ENCODE measurements at places on chromosomes 16 and 17.
A peak's percentile ranks its signal among the peaks of the same experiment; 100 is the strongest.

DNA sequence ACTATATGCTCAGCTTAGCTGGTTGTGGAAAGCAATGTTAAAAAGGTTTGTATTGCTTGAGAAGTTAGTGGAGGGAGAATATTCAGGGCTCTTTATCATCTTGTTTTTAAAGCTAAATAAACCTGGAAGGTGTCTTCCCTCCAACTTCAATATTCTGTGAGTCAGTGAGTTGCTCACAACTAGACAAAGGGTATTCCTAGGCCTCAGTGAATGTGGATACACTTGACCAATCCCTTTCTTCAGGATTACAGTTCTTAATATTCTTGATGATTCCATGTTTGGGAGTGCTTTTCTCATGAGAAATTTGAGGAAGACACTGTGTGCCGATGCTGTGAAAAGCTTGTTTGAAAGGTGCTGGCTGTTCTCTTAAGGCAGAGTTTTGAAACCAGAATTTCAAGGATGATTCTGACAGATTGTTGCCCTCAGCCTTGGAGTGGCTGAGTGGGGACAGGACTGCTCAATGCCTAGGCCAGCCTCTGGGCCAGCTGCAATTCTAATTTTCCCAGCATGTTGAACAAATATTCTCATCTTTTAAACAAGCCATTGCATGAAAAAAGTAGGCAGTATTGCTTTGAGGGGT is 30.1 kb downstream of the MAP2K4 start:
- no peak for DNase-seq

DNA sequence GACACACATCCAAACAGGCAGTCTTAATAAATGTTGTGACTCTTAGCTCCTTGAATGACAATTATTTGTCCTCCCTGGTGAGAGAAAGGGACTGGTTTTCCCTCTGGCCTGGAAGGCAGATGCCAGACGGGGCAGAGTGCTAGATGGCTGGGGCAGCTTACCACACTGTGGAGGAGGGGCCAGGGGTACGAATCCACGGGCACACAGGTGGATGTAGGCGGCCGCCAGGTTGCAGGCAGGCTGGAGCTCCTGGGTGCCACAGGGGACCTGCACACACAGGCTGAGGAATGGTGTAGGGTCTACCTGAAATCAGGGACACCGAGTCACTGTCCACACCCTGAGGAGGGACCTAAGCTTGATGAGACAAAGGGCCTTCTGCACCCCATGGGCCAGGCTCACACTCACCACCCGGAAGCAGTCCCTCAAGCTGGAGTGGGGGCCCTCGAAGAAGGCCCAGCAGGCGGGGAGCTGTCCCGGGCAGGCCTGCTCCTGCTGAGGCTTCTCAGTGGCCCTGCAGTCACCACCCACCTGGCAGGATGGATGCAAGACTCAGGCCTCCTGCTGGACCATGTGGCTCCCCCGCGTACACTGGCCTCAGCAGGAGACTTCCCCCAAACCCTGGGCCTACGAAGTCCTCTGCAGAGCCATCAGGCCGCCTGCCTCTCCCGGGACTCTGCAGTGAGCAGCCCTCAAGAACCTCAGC is 38.4 kb downstream of the RMI2 start:
- DNase-seq = no peak

DNA sequence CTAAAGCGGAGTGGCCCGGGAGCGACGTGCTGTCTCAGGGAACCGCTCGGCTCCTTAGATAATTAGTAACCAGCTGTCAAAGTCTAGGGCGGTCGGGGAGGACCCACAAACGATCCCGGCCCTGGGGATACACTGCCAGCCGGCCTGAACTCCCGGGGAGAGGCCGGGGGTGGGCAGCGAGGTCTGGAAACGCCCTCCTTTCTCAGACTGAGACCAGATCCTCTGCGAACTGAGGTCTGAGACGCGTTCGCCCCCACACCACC is 1.3 kb downstream of the HNF1B start:
- no peak for DNase-seq

GRCh38 chr16:397736-398332 is 835 bp downstream of the NME4 start:
- DNase-seq = no peak

GRCh38 chr17:66184392-66184791 is 7.5 kb downstream of the CEP112 start:
- no peak for DNase-seq

DNA sequence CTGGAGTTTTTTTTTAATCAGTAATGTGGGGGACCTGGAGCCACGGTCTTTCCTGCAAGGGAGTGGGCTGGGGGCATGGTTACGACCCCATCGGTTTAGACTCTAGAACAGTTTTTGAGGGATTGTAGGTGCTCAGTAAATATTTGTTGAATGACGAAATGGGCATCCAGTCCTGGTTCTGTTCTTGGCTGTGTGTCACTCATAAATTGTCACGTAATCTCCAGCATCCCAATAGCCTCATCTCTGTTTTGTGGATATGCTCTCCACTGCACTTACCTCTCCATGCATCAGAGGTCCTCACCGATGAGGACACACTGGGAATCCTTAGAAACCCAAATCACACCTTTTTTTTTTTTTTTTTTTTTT is 497 bp upstream of the SLC38A7 start:
- no peak for DNase-seq

- DNase-seq = no peak
These were observed 4.4 kb upstream of the RAB26 start for GRCh38 chr16:2143878-2144485.

GRCh38 chr16:88078111-88078775 is 127.0 kb downstream of the BANP start:
- DNase-seq = no peak

GRCh38 chr17:43703630-43704029 is 41.9 kb upstream of the MEOX1 start:
- DNase-seq = no peak

DNA sequence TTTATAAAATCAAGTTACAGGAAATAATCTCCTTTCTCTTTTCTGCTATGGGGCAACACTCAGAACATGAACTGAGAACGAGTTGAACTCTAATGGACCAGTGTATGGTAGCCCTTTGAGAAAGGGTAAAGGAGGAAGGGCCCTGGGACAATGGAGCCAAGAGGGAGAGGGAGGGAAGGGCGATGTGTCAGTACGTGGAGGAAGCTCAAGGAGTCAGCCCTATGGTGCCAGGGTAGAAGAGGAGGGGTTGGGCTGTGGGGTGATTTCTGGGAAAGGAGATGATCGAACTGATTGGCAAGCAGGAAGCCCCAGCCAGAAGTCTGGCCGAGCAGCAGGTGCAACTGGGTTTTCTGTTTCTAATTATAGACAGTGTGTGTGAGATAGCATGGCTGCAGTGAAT is 4.3 kb upstream of the WIPI1 start:
- peak; percentile 48 for DNase-seq

GRCh38 chr16:68915589-68915988 is 72.3 kb downstream of the TANGO6 start:
- no peak for DNase-seq

DNA sequence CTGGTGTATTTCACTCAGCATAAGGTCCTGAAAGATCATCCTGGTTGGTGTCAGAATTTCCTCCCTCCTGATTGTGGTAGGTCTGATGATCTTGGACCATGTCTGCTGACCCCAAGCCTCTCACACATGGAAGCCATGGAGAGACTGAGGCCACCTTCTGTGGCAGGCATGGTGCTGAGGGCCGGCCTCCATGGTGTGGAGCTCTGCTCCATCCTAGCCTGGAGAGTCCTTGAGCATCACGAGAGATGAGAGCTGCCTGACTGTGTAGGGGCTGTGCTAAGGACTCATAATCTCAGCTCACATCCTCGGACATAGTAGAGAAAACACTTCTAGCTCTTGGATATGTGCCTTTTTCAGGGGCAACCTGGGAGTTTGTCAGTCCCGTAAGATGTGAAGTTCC is 40.6 kb downstream of the MPRIP start:
- no peak for DNase-seq

GRCh38 chr16:23590181-23590580 is 5.9 kb downstream of the NDUFAB1 start:
- no peak for DNase-seq

- DNase-seq = no peak
These were observed 326.7 kb upstream of the CDH5 start for GRCh38 chr16:66039793-66040192.

DNA sequence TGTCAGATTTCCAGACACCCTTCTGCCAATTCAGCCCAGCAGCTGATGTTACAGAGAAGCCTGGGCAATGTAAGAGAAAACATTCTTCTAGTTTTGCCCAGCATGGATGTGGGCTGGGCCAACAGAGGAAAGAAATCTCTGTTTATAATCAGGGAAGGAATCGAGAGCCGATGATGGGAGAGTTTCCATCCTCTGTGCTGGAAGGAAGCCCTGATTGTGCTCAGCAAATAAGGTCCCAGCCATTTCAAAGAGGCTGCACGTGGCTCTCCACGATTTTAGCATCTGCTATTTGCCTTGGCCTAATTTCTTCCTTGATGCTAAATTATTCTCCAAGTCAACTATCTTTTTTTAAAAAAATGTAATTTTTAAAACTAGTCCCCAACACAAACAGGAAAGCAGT is 70.0 kb downstream of the IRX6 start:
- no peak for DNase-seq

DNA sequence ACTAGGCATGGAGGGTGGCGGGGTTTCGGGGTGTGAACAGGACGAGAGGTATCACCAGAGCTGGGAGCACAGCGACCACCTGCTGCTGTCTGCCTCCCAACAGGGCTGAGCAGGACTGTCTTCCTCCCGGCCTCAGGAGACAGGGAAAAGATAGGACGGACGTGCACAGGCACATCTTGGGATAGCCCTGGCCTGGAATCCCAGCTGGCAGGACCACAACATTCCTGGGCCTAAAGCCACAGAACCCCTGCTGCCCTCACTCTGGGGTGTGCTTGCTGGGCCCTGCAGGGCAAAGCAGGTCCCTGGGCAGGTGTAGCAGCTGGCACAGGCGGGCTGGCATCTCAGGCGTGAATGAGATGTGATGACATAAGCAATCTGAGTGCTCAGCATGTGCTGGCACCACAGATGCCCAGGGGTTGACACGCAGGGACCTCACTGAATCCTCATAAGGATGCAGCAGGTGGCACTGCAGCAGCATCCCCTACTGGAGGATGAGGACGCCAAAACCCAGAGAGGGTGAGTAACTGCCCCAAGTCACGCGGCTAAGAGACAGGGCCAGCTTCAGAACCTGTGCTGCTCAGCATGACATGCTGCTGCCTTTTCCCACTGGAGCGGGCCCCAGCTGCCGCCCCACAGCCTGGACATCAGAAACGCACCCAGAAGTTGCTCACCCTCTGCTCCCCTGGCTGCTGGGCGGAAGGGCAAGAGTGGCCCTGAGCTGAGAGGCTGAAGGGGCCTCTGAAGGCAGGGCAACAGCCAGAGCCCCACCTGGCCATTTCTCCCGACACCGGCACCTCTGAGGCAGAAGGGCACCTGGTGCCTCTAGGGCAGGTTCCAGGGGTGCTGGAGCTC is 7.1 kb downstream of the CORO7 start:
- no peak for DNase-seq

DNA sequence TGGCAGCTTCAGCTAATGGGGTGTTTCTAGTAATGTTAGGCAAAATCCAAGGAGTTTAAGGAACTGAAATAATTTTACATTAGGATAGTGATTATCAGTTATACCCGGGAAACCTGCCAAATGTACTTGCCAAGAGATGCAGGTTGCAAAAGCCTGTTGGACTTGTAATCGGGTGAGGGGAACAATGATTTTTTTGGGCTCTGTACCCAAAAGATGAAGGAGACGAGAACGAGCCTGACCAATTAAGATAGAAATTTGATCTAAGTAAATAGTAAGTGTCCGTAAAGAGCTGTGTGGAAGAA is 56.3 kb upstream of the ARL4D start:
- no peak for DNase-seq

DNA sequence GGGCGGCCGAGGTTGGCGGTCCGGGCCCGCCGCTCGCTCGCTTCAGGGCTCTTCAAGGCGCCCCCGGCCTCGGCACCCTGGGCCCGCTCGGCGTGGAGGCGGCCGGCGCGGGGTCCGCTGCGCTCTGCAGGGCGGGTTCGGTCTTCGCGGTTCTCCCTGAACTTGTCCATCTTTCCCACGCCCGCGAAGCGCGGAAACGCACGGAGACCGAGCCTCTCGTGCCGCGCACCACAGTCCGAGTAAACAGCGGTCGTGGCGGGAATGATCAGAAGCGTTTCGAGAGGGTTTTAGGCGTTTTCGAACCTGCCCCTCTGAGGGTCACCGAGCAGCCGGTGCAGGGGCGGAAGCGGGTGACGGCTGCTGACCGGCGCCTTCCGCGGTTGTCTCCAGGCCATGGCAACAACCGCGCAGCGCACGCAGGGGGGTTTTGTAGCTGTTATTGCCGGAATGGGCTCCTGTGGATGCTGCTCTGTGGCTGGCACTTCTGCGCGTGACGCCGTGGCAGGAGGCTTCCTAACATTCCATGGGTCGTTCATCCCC is 414 bp downstream of the NARF start:
- DNase-seq = no peak

GRCh38 chr17:31469959-31470358 is 78.5 kb downstream of the RAB11FIP4 start:
- DNase-seq = no peak

DNA sequence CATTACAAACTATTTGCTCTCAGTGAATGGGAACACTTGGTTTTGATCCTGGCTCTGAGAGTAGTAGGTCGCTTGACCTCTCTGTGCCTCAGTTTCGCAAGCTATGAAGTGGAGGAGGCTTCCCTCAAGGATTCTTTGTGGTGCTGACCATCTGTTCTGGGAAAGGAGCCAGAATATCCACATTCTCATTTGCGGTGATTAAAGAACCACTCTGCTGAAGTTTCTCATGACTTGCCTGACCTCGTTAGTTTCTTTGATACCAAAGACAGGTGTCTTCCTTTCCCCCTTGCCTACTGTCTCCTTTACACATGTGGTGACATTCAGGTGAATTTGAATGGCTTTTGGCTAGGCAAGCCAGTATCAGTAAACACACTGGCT is 116.0 kb downstream of the SNX29 start:
- DNase-seq = no peak

GRCh38 chr17:40528692-40529417 is 27.4 kb upstream of the TNS4 start:
- no peak for DNase-seq

- no peak for DNase-seq
These were observed 150.5 kb downstream of the KATNIP start for GRCh38 chr16:27700304-27700995.

DNA sequence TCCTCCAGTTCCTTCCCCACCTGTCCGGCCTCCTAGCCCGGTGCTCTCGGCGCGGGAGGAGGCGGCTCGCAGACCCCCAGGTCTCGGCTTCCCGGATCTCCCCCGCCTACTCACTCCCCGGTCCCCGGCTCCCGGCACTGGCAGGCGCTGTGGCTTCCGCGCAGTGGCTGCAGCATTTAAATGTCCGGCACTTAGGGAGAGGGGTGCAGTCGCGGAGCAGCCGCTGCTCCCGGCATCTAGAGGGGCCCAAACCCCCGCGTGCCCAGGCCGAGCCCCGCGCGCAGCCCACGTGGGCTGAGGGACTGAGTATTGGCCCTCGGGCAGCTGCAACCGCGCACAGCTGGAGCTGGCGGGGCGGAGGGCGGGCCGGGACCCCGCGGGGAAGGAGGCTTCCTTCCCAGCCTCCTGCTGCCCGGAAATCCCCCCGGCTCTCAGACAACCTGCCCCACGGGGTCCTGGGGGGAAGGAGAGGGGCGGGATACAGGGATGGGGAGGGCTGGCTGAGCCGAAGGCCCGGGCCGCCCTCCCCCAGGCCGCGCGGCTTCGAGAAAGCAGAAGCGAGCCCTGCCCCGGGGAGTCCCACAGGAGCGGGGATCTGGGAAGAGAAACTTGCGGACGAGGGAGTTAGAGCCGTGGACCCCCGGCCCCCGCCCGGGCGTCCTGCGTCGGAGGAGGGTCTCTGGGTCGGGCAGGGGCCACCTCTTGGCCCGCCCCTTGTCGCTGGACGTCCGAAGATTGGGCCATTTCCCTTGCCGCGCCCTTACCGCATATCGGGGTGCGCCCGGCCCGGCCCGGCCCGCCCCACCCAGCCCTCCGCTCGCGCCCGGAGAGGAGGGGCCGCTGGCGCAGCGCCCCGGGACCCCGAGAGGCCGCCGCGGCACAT is at the start of gene MMP25:
Gene MMP25, plus strand, starts transcription at position 804 of the 883 bp plus-strand sequence. CDS start 357 bp downstream, outside the sequence.
- DNase-seq = no peak
